ENCODE measurements at places on chromosomes 16 and 17.

GRCh38 chr17:76250141-76250540 lies 9.8 kb upstream of the RNF157 start:
- DNase-seq, result no peak

DNA sequence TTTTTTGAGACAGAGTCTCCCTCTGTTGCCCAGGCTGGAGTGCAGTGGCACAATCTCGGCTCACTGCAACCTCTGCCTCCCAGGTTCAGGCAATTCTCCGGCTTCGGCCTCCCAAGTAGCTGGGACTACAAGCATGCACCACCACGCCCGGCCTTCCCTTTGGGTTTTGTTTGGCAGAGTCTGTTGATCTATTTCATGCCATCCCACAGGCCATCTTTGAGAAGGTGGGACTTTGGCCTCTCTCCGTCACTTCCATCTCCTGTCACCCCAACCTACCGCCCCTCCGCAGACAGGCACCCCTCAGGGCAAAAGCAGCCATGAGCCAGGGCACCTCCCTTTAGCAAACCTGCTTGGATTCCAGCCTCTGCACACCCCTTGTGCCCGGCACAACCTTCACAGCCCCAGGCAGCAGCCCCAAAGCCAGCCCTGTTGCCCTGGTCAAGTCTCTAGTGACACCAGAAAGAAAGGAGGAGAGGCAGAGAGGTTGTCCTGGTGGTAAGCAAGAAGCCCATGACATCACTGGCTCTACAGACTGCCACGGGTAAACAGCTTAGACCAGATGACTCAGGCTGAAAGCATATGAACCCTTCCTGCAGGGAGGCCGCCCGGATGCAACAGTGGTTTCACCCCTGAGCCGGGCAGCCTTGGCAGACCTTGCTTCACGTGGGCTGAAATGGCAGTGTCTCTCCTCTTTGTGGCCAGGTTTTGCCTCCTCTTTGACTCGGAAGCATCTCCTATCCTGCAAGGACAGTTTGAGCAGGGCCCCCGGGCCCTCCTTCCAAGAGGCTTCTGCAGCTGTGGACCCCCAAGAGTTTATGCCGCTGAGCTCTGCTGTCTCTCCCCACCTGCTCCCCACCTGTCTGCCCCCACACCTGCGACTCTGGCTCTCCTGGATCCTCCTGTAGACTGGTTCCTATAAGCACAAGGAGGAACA lies 8.1 kb upstream of the TIMP2 start:
- DNase-seq, result peak; percentile 67

DNA sequence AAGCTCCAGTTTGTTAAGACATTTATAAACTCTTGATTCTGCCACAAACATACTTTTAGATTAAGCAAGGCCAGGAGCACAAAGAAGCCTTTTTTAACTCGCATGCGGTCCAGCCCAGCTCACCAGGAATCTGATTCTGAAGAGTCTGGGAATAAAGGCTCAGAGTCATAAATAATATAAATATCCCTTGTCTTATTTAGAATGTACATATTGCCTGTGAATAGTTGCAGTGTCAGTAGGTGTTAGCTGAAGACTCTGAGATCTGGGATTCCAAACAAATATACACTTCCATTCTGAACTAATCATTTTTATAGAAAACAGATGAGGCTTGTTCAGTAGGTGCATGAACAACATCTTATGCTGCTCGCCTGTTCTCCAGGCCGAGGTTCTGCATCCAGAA lies 59.1 kb upstream of the ELAC2 start:
- DNase-seq, result no peak

DNA sequence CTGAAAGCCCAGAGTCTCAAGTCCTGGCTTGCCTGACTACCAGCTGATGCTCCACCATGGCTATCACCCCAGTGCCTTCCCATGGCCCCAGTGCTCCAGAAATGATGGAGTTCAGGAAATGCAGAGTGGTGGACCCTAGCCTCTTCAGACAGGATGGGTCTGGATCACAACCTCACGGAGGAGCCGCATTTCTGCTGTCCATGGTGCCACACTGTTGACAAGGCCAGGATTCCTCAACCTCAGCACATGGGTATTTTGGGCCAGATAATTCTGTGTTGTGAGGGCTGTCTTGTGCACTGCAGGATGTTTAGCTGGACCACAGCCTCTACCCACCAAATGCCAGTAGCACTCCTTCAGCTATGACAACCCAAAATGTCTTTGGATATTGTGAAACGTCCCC lies 6.7 kb upstream of the CRHR1 start:
- DNase-seq, result no peak

DNA sequence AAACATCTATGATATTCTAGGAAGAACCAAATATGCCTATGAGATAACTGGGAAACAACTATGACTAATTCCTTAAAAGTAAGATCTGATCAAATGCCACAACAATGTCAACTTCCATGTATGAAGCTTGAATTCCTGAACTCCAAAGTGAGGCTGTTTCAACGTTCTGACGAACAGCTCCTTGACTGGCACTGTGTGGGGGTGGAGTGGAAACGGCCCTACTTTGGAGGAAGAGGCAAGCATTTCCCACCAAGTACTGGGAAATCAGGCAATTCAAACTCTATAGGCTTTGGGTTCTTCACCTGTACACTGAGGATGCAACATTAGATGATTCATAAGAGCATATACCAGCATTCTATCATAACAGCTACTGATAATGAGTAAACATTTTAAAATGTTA lies 187.2 kb downstream of the CDK5R1 start:
- DNase-seq, result no peak

- no peak for DNase-seq
These were observed 98.9 kb upstream of the NLRP1 start for GRCh38 chr17:5683241-5683640.

GRCh38 chr17:28812748-28813377 lies 29.7 kb downstream of the FAM222B start:
- no peak for DNase-seq

- peak; percentile 52 for DNase-seq
These were observed 491 bp downstream of the IST1 start for GRCh38 chr16:71895679-71896365.
